ENCODE measurements at places on chromosomes 2 and 18. TPM values are rescaled to one million over a fixed set of nuclear protein-coding genes. Genes with fewer than 3 reads are reported as not detected.

DNA sequence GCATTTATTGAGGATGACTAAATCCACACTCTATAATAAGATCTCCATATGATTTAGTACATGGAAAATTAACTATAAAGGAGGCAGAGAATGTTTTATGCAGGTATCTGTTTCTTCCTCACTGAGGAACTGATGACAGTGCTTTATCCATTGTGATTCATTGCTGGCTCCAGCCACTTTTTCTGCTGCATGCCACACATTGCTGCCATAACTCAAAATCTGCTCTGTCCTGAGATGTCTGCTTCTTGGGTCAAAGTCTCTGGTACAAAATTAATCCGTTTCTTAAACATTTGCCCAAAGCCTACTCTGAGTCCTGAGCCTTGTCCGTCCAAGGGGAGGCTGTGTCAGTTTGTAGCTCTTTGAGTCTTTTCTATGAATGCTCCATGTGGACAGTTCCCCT is 15.5 kb upstream of the ARHGAP28 start:
- no peak for DNase-seq

DNA sequence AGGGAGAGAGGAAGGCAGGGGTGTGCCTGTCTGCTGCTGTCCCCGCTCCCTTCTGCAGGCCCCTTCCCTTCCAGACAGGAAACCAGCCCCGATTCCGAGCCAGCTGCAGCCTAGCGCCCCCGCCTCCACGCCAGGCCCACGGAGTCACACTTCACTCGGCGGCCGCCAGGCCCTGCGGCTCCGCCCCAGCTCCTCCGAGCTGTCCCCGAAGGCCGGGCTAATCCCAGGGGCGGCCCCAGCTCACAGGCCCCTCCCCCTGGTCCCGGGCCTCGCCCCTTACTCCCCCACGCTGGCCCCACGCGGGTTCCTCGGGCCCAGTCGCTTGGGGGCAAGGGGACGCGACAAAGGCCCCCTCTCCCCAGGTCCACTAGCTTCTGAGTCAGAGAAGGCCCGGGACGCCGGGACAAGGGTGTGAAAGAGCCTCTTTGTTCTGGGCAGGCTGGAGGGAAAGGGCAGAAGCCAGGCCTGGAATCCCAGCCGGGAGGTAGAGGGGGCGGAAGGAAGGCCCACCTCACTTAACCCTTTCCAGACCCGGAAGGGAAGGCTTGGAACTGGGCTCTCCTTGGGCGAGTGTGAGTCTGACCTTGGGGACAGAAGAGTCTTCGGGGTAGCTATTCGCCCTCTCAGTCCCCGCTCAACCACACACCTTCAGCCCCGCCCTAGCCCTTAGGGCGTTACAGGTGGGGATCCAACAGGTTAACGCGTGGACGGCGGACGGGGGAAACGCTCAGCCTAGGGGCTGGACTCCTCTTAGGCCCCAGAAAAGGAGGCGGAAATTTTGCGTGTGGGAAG is 1.2 kb downstream of the RTKN start:
- peak; percentile 91 for DNase-seq

Gene GKN1
- not detected for total RNA-seq

Gene RAMP1
- total RNA-seq, result 168 TPM
